ENCODE measurements at places on chromosomes 6 and 20.

GRCh38 chr20:2795451-2795850 lies 5.0 kb downstream of the CPXM1 start:
- DNase-seq, result no peak

- DNase-seq, result no peak
Measured at GRCh38 chr6:33862536-33862935, 58.7 kb upstream of the MLN start.

- no peak for DNase-seq
Measured at GRCh38 chr6:153074761-153075160, 56.3 kb downstream of the RGS17 start.

DNA sequence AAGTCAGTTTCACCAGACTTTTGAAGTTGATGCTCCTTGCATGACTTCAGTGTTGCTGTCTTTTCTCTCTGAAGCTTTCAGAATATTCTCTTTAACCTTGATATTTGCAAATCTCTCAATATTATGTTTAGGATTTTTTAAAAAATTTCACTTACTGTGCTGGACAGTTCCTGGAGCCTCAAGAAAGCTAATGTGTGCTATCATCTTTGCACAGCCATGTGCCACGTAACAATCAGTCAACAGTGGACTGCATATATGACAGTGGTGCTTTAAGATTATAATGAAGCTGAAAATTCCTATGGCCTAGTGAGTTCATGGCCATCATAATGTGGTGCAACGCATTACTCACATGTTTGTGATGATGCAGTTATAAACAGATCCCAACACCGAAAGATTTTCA lies 59.1 kb upstream of the OGFRL1 start:
- DNase-seq, result no peak

DNA sequence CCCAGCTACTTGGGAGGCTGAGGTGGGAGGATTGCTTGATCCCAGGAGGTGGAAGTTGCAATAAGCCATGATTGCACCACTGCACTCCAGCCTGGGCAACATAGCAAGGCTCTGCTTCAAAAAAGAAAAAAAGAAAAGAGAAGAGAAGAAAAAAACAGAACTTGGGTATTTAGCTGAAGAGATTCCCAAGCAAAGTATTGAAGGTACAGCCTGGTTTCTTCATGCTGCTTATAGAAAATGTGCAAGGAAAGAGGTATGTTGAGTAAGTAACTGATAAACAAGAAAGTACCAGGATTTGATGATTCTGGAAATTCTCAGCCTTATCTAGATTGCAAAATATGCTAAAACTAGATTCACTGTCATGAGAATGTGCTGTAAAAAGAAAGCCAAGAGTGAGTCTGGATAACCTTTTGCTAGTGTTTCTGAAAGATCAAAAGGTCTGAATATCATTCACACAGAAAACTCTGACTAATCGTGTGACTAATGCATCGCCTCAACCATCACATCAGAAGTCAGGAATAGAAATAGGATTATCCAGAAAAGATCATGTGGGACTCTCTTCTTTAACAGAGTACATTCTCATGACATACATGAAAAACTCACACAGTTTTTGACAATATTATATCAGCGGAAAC lies 32.4 kb upstream of the NOP56 start:
- DNase-seq, result no peak

- no peak for DNase-seq
Measured at GRCh38 chr6:154234019-154234772, 122.4 kb downstream of the IPCEF1 start.

GRCh38 chr20:38353316-38353715 lies 7.0 kb downstream of the LBP start:
- no peak for DNase-seq

- no peak for DNase-seq
Measured at GRCh38 chr20:57794600-57795341, 85.0 kb upstream of the PMEPA1 start.

DNA sequence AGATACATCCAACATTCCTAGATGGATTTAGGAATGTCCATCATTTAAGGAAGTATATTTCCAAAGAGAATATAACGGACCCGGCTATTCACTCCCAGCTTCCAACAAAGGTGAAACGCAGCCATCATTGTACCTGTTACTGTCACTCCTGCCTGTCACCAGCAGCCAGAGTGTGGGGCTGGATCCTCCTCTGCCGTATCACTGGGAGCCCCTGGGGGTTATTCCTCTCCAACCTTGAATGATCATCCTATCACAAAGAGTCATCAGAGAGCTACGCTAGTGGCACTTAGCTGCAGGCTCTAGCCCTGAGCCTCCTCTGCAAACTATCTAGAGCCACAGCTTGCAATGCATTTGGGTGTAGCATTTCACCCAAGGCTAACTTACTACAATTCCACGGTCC lies 73.6 kb upstream of the NHSL1 start:
- no peak for DNase-seq

- no peak for DNase-seq
Measured at GRCh38 chr20:36092398-36093024, 62.0 kb upstream of the EPB41L1 start.

GRCh38 chr6:168197636-168198301 lies 118.8 kb upstream of the FRMD1 start:
- no peak for DNase-seq

DNA sequence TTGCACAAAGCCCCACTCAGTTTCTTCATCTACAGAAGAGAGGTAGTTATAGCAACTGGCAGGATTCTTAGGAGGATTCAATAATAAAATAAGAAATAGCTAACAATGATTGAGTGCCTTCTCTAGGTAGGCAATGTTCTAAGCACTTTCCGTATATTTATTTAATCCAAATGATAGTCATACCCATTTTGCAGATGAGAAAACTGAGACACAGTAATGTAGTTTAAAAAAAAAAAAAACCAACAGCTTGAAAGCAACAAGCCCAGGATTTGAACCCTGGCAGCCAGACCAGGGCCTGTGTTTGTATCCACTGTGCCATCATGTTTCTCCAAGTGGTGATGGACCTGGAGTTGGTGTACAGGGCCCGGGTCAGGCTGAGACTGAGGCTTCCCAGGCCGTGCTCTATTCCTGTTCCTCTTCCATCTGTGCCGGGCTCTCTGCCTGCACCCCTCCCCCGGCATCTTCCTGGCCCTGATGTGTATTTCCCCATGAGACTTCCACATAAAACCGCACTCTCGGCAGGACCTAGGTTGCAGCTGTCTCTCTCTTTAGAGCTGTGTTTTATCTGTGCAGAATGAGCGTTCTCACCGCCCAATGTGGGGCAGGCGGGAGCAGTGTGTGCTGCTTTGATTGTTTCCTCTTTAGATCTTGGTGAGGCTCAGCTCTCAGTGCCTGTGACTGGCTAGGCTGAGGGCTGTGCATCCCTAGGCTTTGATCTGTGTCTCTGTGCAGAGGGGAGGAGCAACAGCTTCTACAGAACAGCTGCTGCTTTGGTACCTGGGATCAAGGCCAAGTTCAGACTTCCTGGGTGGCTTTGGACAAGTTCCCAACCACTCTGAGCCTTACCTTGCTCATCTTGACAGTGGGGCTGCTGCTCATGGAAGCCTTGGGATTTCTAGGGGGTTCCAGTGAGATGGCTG lies 49.5 kb downstream of the TOX2 start:
- DNase-seq, result no peak

DNA sequence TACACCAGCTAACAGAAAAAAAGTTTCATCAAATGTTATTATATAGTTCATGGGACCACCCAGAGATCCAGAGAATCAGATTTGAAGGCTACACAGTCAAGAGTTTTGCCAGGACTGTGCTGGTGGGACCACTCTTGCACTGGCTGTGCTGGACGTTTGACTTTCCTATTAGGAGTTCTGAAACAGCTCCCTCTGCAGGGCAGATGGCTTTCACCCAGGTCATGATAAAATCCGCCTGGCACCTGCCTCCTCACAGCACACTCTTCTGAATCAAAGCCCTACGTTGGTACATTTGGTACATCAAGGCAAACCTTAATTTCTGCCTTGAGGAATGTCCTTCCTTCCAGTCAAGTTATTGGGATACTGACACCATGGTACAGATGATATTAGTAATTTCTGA lies 302.1 kb downstream of the ZNF217 start:
- no peak for DNase-seq

DNA sequence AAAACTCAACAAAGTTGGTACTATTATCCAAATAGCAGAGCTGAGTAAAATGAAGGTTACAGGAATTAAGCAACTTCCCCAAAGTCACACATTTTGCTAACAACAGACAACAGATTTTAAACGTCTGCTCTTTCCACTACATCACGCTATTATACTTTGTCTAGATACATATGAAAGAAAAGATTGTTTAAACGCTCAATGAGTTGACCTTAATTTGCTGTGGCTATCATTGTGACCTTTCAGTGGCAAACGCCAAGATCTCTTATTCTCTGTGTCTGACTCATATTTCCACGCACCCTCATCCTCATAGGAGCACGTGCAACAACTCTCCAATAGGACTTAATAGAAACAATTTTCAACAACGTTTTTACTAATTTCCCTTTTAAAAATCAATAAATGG lies 540.1 kb downstream of the MAFB start:
- DNase-seq, result no peak

- no peak for DNase-seq
Measured at GRCh38 chr20:61646453-61646852, 394.4 kb downstream of the CDH4 start.

- DNase-seq, result no peak
Measured at GRCh38 chr6:70280400-70280853, 22.5 kb downstream of the COL9A1 start.

- DNase-seq, result no peak
Measured at GRCh38 chr6:87738000-87738399, 36.0 kb upstream of the AKIRIN2 start.

- no peak for DNase-seq
Measured at GRCh38 chr20:3031524-3032147, 11.8 kb upstream of the GNRH2 start.

DNA sequence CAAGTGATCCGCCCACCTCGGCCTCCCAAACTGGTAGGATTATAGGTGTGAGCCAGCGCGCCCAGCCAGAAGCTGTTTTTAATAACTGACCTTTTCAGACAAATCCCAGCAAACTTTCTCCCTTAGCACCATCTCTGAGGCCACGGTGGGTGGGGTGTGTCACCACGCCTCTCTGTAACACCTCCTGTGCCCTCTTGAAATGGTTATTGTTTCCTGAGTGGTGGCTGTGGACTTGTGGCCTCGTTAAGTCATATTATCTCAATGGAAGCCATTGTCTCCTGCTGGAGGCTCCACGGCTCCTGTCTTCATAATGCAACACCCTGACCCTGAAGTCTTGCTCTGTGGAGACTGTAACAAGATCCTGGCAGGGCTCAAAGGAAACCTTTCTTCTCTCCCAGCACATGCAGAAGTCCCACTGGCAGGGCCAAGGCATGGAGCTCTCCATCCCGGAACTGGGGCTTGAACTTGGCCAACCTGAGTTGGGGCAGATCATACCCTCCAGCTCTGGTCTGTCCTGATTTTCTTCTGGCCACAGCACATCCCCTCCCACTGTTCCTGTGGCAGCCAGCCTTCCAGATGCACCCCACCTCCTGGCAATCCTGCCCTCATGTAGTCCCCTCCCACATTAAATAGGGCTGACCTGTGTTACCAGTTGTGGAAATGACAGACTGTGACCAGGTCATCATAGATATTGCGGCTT lies 81.1 kb downstream of the SNX5 start:
- no peak for DNase-seq

- DNase-seq, result no peak
Measured at GRCh38 chr6:86937219-86938079, at the start of gene HTR1E. Gene HTR1E, plus strand, starts transcription at chr6:86937528. Its CDS starts 77,807 bp downstream, at chr6:87015335.

- DNase-seq, result no peak
Measured at GRCh38 chr6:113901482-113901881, 44.3 kb downstream of the MARCKS start.

DNA sequence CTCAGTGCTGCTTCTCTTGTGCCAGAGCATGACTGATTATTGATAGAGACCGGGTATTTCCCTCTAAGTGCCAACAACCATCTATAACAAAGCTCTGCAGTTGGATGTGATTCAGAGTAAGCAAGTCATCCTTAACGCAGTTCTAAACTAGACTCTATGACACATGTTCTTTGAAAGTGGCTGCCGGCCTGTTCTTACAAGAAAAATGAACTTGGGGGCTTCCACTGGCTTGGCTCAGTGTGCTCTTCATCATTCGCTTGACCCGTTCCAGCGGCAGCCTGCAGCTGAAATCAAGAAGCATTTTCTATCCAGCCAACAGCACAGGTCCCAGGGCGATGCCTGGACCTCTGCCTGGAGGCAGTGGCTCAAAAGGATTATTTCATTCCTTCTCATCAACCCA lies 29.8 kb downstream of the GFOD1 start:
- no peak for DNase-seq

DNA sequence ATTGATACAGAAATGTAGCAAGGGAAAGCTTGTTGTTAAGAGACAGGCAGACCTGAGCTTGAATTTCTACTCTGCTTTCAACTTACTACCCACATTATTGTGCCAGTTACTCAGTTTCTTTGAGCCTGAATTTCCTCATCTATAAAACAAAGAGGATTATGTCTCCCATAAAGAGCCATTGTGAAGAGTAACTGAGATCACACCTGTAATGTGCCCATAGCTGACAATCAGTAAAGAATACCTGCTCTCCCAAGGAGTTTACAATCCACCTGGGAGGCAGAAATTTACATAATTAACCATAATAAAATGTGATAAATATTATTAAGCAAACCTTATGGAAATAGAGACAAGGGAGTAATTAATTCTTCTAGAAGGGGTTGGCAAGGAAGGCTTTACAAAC lies 204.9 kb downstream of the EPM2A start:
- no peak for DNase-seq

DNA sequence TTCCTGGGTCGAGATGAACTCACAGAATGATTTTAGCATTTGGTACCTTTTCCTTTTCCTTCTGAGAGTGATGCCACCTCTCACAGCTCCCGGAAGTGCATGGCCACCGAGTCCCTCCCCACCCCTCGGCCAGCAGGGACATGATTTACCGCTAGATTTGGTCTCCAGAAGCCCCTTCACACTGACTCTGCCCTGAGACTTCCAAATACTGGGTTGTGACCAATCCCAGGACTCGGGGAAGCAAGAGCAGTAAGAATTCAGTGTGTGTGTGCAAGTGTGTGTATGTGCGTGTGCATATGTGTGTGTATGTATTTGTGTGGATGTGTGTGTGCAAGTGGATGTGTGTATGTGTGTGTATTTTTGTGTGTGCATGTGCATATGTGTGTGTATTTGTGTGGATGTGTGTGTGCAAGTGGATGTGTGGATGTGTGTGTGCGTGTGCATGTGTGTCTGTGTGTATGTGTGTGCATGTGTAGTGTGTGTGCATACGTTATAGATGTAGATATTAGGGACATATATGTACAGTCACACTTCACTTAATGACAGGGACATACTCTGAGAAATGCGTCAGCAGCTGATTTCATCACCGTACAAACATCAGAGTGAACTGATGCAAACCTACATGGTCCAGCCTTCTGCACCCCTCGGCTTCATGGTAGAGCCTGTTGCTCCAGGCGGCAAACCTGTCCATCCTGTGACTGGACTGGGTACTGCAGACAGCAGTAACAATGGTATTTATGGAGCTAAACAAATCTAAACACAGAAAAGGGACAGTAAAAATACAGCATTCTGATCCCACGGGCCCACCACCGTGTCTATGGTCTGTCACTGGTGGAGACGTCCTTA lies 374.5 kb downstream of the TAF4 start:
- DNase-seq, result no peak

GRCh38 chr20:47086316-47086715 lies 191.7 kb downstream of the EYA2 start:
- DNase-seq, result no peak

Measured in substantia nigra (tissue), 51 donors.